ENCODE measurements at places on chromosomes 2 and 18. TPM values are rescaled to one million over a fixed set of nuclear protein-coding genes. Genes with fewer than 3 reads are reported as not detected.

Gene CABLES1
- polyA plus RNA-seq = 14.9 TPM

Gene TMBIM1
- 102 TPM for polyA plus RNA-seq

Gene PIEZO2
- polyA plus RNA-seq = 30.6 TPM

Gene BMP10
- polyA plus RNA-seq = not detected

Gene MRPL19
- polyA plus RNA-seq = 42.6 TPM

Gene FER1L5
- 0.76 TPM for polyA plus RNA-seq

Gene LTBP1
- polyA plus RNA-seq = 54.1 TPM

Gene PFN4
- 1.5 TPM for polyA plus RNA-seq

Gene RSAD2
- polyA plus RNA-seq = 3.4 TPM
